ENCODE measurements at places on chromosomes 4 and X.

- DNase-seq = no peak
Observed at GRCh38 chr4:57265831-57266582, 155.8 kb upstream of the IGFBP7 start.

GRCh38 chrX:1336331-1336943, at the start of gene IL3RA:
TSS of gene IL3RA (plus strand) at chrX:1336785. CDS start at chrX:1341766, 4,981 bp downstream.
- DNase-seq = no peak

GRCh38 chr4:142098900-142099545, 462.6 kb downstream of the IL15 start:
- no peak for DNase-seq

DNA sequence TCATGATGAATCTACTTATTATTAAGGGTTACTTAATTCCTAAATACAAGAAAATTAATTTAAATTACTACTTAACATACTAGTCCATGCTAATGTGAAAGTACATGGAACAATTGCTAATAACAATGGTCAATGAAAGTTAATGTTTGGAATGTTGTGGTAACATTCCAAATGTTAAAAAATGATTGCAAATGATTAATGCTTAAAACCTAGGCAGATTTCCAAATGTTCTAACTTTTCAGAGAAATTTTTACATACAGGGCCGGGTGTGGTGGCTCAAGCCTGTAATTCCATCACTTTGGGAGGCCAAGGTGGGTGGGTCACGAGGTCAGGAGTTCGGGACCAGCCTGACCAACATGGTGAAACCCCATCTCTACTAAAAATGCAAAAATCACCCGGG, 1851.3 kb upstream of the PCDH7 start:
- DNase-seq = no peak

DNA sequence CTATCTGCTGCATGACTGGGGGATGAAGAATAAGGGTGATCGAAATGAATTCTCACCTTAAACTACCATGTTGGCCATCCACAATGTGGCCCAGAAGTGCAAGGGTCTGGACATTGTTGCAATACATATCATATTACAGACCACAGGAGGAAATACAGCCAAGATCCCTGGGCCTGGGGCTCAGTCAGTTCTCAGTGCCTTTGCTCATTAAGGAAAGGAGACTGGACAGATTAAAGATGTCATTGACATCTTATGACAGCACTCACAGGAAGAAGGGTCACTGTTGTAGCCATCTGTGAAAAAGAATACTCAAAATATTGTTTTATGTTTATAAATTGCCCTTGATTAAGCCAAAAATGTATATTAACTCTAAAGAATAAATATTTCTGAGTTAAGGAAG, 1345.2 kb downstream of the FSTL5 start:
- DNase-seq = no peak

- DNase-seq = no peak
Observed at GRCh38 chr4:185709802-185710486, 102.0 kb downstream of the SORBS2 start.

DNA sequence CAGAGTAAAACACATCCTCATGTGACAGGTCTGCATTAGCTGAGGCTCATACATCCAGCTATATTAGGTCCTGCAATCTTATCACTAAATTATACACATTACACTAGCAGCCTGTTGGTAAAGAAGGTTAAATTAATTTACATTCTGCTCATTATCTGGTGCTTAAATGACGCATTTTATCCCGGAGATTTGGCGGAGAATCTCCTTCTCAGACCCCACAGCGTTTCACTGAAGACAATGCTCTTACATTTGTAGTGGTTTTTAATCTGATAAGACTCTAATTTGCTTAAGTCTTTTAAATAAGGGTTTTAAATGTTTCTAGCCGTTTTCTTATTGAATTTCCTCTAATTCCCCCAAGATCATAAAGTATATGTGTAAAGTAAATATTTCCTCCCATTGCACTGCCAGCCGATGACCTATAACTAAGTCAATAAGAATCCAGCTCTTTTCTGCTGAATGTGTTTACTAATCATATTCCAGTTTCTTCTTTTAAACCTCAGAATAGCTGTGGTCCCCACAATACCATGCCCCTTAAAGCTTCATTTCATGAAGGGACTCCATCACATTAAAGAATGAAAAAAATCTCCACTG, 2.1 kb upstream of the PITX2 start:
- DNase-seq = no peak

GRCh38 chr4:38662522-38663089, 1.4 kb upstream of the KLF3 start:
- DNase-seq = no peak

GRCh38 chr4:23083391-23083790, 390.7 kb downstream of the GBA3 start:
- DNase-seq = no peak

- DNase-seq = no peak
Observed at GRCh38 chrX:108344216-108344615, 94.0 kb downstream of the COL4A6 start.

DNA sequence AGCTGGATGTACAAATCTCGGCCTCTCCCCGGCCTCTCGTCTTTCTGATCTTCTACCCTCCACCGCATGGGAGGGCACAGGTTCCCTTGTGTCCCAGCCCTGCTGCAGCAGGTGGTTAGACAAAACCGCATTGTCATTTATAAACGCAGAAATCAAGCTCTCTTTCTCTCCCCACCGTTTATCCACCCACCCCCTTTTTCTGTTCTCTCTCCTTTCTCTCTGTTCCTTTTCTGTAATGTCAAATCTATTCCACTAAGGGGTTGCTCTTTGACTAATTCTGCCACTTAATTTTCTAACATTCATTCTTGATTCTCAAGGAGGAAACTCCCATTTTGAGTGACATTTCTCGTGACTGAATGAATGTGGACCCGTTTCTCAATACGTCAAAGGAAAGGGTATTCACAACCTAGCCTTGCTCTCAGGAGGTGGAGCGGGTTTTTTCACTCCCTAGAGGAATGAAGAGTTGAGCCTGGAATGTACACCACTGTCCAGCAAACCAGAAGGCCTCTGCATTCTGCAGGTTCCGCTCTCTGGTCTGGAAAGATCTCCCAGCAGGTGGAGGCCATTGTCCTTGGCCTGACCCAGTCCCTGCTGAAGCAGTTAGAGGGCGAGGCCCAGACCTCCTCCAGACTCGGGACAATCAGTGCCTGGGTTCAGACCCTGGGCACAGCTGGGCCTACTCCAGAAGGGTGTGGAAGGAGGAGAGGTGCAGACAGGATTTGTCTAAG, 70.9 kb upstream of the ENPP6 start:
- no peak for DNase-seq

- DNase-seq = no peak
Observed at GRCh38 chr4:124139044-124139443, 573.5 kb downstream of the ANKRD50 start.

- no peak for DNase-seq
Observed at GRCh38 chrX:64975491-64975890, 759 bp downstream of the ZC4H2 start.

- no peak for DNase-seq
Observed at GRCh38 chrX:15072880-15073279, 197.0 kb downstream of the ASB9 start.

- no peak for DNase-seq
Observed at GRCh38 chrX:7214251-7214650, 66.3 kb upstream of the PUDP start.

- no peak for DNase-seq
Observed at GRCh38 chr4:6229095-6229494, 28.7 kb upstream of the JAKMIP1 start.

DNA sequence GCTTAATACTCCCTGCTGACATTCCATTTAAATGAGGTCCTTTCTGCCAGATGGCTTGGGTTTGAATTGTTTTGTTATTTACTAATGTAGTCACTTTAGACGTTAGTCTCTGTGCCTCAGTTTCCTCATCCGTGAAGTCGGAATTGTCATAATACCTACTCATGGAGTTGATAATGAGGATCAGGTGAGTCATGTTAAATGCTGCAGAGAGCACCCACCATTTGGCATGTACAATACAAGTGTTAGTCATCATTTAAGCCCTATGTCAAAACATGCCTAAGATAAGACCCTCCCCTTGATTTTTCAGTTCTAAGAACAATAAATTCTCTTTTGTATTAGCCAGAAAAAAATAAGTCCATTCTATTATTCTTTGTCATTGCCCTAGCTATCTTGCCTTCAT, 534.8 kb upstream of the HTR2C start:
- DNase-seq = no peak

DNA sequence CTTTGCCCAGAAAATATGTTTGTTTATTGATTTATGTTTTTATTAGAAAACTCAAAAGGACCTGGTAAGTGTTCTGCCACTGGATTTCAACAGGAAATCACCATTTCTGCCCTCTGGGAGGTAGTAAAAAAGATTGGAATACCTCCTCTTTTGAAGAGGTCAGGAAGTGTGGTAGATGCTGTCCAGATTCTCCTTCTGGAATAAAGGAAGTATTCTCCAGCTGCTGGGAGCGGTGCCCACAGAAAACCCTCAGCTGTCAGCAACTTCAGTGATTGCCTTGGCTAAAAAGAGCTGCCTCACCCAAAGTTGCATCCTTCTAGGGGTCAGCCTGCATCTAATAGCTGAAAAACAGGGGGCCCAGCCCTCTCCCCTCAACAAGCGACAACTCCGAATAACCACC, 13.8 kb upstream of the ZNF674 start:
- no peak for DNase-seq

DNA sequence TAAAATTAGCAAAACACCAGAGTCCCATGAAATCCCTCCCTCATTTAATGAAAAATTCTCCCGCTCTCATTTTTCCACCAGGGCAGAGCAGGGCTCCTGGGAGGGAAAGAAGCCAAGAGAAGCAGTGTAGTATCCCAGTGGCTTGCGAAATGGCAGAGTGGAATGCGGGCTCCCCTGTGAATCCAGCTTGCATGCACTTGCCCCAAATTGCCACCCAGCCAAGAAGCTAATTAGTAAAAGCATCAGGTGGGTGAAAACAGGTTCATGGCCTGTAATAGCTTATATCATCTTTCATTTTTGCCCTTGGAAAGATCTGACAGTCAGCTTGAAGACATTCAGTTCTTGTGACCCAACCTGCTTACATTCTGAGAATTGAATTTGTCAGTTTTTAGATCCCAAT, 10.1 kb downstream of the AMOT start:
- no peak for DNase-seq

GRCh38 chr4:45931154-45931553, 192.7 kb downstream of the GABRG1 start:
- no peak for DNase-seq

- no peak for DNase-seq
Observed at GRCh38 chr4:15476396-15476795, 6.7 kb downstream of the CC2D2A start.

- no peak for DNase-seq
Observed at GRCh38 chr4:175376287-175376977, 435.6 kb downstream of the GPM6A start.

DNA sequence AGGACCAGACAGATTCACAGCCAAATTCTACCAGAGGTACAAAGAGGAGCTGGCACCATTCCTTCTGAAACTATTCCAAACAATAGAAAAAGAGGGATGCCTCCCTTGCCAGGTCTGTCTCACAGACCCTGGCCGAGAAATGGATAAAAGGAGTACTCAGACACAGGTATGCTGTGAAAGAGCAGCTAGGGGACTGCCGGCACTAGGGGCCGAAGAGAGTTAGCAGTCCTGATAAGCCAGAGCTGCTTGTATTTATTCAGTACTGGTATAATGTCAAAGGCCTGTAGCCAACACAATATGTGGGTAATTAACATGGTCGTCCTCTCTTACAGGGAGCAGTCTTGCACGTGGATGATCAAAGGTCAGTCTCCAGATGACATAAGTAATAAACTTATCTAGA, 1042.1 kb upstream of the LCORL start:
- DNase-seq = no peak

GRCh38 chrX:129693354-129693753, 38.6 kb upstream of the APLN start:
- DNase-seq = no peak

DNA sequence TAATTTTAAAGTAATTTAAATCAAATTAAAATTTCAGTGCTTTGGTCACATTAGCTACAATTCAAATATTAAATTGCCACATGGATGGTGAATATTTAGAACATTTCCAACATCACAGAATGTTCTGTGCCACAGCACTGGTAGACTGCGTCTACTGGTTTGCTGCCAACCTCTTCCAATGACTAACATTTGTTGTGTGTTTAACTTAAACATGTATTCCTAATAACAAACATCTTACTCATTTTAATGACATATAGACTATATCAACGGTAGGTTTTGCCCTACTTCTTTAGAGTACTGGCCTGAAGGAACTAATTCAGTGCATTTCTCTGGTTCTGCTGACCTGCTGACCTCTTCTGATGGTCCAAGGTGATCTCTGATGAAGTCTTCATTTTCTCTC, 157.6 kb downstream of the DCK start:
- DNase-seq = no peak

DNA sequence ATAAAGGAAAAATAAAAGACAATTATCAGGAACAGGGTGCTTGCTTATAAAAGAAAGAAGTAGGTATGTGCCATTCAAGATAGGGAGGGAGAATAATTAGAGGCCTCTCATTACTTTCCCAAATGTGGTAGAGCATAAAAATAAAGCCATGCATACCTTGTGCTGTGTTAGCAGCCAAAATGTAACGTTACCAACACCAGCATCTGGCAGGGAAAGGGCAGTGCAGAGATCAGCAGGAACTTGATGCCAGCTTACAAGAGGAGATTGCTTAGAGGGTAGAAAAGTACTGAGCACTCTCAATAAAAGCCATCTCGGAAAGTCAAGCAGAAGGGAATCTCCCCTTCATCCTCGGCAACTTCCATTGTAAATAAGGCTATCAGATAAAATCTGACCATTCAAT, 195.6 kb downstream of the RASL11B start:
- no peak for DNase-seq

GRCh38 chr4:107253090-107253489, 217.0 kb upstream of the DKK2 start:
- DNase-seq = no peak

- DNase-seq = no peak
Observed at GRCh38 chrX:97016106-97016505, 132.4 kb downstream of the RPA4 start.

DNA sequence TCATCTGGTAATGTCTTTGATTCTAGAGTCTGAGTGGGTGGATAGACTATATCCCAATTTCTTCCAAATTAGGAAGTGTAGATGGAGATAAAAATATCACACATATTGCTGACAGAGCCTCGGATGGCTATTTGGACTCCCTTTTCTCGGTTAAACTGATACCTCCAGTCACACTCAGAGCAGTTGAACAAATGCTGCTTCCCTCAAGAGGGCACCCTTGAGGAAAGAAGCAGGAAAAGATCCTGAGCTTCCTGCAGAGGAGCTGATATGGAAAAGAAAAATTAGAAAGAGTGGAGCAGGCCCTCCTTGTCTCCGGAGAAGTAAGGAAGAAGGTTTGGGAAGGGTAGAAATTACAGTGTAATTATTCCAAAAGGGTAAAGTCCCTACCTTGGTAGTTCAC, 96.2 kb upstream of the CCSER1 start:
- no peak for DNase-seq

DNA sequence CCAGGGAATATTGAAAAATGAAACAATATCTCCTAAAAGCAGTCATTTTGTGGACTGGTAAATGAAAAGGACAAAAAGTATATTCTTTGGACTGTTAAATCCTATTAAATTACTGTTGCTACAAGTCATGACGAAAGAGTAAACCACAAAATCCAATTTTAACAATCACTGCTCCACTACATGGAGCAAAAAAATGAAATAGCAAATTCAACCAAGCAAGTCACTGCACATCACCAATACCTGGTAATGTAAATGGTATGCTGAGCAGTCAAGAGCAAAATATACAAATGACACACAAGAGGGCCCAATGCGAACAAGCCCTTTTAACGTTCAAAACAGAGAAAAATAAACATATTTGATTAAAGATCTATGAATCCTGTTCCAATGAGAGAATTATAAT, 126.2 kb downstream of the KLHL13 start:
- DNase-seq = no peak

- no peak for DNase-seq
Observed at GRCh38 chr4:2924765-2925301, 38.4 kb downstream of the NOP14 start.

Measured in SW 1271 (cell line).